ENCODE measurements at places on chromosomes 7 and 10.

DNA sequence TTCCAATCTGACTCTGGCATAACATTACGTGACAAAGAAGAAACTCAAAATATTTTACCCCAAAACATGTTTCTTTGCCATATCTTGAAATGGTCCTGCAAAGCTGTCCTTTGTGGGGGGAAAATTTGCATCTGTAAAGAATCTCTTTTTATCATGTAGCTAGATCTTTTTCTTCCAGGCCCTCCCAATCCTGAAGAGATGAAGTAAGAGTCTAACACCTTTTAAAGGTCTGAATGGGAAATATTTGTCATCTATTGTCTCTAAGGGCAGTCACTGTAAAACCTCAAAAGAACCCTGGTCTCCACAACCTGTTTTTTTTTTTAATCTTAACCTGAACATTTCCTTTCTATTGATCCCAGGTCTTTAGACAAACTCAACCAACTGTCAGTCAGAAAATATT, 8.6 kb downstream of the OR2AE1 start:
- DNase-seq = no peak

GRCh38 chr10:77637532-77638320, at the start of gene KCNMA1:
Gene KCNMA1, minus strand, starts transcription at chr10:77637808.
- DNase-seq = no peak

DNA sequence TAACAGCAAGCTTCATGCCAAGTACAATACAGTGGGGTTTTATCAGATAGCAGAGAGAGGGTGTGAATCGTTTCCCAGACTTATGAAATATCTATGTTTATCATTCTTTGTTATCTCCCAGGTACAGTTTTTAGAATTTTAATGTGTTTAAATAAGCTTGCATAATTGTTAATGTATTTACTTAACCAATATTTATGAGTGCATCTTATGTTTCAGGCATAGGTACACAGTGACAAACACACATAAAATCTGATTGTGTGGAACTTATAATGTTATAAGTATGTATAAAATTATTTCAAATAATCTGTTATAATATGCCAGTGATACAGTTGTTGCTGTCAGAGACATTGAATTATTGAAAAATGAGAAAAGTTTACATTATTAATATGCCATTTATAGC, 1011.4 kb upstream of the C7orf33 start:
- no peak for DNase-seq

DNA sequence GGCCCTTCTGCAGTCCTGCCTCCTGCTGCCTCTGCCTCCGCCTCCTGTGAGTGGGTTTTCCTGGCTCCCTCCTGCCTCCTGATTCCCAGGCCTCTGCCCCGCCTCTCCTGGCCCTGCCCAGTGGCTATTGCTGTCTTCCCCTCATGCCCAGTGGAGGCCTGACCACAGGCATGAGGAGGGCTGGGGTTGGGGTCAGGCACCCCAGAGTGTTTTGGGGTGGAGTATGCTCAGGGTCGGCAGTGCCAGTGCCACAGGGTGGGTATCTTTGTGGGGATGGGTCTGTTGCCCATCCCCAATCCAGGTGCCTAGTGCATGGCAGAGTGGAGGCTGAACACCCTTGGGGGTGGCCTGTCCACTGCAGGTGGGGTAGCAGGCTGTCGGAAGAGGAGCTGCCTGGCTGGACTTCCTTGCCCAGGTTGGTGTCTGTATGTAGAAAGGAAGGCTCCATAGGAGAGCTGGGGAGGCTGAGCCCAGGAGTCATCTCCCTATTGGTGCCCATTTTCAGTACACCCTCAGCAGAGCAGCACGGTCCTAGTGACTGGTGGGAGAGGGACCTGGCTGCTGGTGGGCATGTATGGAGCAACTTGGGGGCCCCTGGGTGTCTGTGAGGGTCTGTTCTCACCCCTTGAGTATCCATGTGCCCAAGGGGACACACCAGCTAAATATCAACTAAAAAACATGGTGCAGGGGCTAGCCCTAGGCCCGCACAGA, 62.2 kb downstream of the ARHGAP22 start:
- DNase-seq = no peak

DNA sequence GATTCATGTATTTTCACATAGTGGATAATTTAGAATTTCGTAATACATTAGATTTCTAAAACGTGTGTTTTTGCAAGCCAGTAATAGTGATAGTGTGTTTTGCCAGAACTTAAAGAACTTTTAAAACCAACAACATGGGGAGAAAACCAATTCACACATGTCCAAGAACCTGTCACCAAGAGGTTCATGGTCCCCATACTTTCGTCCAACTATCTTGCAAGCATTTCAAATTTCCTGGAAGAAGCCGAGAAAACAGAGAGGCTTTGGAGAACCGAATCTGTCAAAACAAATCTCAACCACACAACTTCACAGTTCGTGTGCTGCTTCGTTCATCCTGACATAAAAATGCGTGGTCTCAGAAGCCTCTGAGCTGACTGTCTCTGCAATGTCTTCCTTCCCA, 31.9 kb downstream of the GFRA1 start:
- DNase-seq = no peak

DNA sequence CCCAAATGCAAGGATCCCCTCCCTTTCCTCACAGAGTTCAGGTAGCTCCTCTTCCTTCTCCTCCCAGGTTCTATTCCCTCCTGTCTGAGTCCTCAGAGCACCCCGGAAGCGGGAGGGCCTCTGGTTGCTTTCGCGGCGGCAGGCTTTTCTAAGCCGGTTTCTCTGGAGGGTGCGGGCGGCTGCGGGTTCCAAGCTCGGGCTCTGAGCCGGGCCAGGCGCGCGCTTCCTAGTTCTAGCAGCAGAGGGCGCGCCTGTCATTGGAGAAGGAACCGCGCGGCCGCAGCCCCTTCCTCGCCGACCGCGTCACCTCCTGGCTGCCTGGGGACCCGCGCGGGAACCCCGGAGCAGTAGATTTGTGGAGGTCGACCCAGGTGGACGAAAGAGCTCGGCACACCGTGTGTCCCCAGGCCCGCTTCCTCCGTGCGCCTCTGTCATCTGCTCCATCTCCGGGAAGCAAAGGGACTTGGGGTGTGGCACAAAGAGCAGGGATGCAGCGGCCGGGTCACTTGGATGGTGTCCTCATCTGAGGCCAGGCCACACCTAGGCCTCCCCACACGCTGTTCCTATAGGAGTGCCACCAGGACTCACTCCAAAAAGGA, 389.0 kb upstream of the PODXL start:
- peak; percentile 59 for DNase-seq

DNA sequence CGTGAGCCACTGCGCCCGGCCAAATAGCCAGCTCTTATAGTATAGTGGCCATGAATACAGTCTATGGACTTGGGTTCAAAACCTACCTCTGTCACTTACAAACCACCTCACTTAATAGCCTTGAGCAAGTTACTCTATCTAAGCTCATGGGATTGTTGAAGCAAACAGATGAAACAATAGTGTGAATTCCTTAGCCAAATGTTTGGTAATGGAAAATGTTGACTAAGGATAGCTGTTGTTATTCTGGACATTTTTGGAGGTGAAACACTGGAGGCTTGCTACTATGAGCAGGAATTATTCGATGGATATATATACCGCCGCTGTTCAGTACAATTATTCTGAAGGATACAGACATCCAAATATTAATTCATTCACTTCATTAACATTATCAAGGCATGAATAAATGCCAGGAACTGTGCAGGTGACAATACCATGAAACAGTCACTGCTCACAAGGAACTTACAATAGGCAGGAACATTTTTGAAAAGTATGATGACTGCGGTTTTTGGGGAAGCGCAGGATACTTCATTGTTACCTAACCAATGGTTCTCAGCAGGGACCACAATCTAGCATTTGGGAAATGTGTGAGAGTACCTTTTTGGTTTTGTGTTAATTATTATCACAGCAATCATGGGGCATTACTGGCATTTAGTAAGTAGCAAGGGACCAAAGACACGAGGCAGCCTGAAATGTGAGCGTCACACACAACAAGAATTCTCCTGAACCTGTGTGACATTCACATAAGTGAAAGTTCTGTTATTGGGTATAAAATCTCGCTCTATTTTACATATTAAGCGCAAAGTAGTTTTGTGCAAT, 55.7 kb downstream of the CUBN start:
- no peak for DNase-seq

- DNase-seq = no peak
Observed at GRCh38 chr7:32577421-32577820, 82.1 kb downstream of the AVL9 start.

DNA sequence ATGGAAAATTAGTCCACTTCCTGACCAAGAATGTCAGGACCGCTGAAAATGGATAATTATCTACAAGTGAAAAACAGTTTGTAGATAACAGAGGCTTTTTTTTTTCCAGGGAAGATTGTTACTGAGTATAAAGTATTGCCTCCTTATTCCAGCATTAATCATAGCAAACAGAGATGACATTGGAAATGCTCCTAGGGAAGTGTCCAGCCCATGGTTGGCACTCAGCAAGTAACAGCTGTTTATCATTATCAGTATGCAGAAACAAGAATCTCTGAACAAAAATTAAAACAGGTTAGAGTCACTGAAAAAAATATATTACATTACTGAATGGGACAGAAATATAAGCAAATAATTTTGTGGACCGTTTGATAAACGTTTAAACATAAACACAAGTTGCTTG, 14.6 kb downstream of the FGL2 start:
- DNase-seq = no peak

GRCh38 chr10:31272841-31273240, 46.2 kb upstream of the ZEB1 start:
- no peak for DNase-seq

GRCh38 chr10:15346440-15347141, 24.5 kb downstream of the FAM171A1 start:
- no peak for DNase-seq

DNA sequence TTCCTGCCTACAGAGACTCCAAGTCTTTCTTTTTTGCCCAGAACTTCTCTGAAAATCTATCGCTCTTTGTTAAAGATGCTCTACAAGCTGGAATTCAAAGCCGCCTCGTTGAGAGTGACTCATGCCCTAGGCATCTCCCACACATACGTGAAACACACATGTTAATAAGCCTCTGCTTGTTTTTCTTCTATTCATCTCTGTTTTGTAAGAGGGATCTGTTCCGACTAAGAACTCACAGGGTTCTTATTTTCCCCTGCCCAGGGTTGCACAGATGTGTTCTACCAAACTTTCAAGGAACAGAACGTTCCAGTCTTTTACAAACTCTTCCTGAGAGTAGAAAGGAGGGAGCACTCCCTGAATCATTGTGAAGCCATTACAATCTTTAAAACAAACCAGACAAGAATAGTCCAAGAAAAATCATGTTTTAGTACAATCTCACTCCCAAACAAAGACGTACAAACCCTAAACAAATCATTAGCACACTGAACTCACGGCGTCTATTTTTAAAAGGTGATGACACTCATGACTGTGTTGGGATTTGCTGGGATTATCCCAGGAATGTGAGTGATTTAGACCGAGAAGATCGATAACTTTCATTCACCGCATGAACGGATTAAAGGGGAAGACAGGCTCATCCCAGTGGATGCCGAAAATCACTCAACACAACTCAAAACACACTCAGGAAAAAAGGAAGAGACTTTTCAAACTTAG, 55.3 kb upstream of the INPP5A start:
- DNase-seq = no peak

DNA sequence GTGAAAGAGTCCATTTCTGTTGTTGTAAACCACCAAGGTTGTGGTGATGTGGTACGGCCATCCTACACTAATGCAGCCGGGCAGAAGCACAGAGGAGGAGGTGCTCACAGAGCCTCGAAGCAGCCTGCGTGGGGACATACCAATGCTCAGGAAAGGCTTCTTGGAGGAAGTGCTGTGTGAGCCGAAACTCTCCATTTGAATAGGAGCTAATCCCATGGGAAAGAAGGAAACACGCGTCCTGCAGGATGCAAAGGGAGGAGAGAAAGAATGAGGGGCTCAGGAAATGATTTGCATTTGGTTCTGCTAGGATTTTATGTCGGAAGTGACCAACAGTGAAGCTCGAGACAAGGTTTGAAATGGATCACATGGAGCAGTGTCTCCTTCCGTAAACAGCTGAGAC, 477.9 kb upstream of the ANKRD30A start:
- DNase-seq = no peak

- DNase-seq = no peak
Observed at GRCh38 chr10:9621216-9621615, 1396.5 kb upstream of the CELF2 start.

GRCh38 chr7:55476852-55477780, 95.2 kb downstream of the VOPP1 start:
- DNase-seq = peak; percentile 52
